Naive B cell (primary cell): ENCODE measurements at places on chromosomes 4 and X. TPM values are rescaled to one million over a fixed set of nuclear protein-coding genes. Genes with fewer than 3 reads are reported as not detected.

GRCh38 chr4:111652236-111652635 lies 493.0 kb upstream of the FAM241A start:
- DNase-seq, result no peak

DNA sequence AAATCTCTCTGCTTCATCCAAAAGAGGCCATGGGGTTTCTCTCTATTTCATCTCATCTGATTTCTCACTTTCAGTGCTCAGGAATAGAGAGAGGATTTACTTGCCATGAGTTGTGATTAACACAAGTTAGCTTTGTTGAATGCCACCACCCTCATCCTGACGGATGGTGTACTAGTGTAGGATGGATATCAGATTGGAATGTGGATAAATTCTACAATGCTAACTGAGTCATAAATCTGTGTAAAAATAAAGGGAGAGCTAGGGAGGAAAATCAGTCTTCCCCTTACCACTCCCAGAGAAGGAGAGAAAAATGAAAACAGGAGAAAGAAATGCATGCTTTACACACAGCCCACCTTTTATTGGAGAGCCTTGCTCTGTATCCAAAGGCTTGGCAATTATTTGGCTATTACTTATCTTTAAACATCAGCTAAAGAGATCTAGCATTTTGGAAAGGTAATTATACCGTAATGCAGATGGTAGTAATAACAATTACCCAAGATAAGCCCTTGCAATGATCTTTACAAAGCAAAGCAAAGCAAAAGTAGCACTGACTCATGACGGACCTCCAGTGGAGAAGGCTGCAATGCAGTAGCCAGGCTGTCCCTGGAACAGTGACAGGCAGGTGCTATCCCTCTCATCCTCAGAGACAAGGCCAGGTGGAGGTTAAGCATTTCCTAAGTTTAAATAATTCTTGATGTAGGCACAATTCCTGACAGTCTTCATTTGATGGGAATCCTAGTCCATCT lies 306.3 kb upstream of the PPARGC1A start:
- DNase-seq, result no peak

GRCh38 chr4:137422666-137423065 lies 109.6 kb downstream of the PCDH18 start:
- DNase-seq, result no peak

- DNase-seq, result no peak
Observed at GRCh38 chr4:106062452-106062875, 167.2 kb downstream of the NPNT start.

DNA sequence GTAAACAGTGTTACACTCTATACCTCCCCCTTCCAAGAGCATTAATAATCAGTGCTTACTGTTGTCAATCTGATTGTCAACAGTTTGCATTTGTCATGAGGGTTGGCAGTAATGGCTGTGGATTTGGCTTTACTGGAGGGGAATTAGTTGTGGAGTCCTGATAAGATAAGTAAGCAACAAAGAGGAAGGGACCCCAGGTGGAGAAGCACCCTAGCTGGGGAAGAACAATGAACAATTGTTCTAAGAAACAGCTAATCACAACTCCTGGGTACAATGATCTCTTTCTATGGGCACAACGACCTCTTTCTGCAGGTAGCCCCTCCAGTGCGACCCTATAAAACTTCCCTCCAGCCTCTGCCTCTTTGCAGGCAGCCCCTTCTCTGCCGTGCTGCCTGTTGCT lies 53.2 kb upstream of the CDKN2AIP start:
- DNase-seq, result no peak

DNA sequence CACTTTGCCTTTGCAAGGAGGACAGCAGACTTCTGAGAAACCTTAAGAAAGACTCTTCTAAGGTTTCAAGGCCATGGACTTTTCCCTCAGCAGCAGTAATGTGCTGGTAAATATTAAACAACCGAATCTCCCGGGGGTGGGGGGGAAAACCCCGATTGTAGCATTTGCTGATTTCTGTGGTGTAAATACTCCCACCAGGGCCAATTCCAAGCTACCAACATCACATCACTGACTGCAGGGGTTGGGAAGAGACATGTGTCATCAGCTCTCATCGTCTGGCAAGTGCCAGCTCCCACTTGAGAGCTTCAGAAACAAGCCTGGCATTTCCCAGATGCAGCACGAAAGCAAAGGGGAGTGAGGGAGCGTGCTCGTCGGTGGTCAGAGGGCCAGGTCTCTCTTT lies 101.2 kb downstream of the BCOR start:
- DNase-seq, result no peak

- DNase-seq, result no peak
Observed at GRCh38 chr4:142408003-142408441, 438.1 kb downstream of the INPP4B start.

GRCh38 chr4:88527787-88528186 lies 4.2 kb upstream of the PYURF start:
- DNase-seq, result no peak

- DNase-seq, result no peak
Observed at GRCh38 chr4:120018786-120019185, 47.9 kb downstream of the MAD2L1 start.

- no peak for DNase-seq
Observed at GRCh38 chr4:71009086-71009485, 15.6 kb downstream of the DCK start.

- no peak for DNase-seq
Observed at GRCh38 chr4:22427675-22428074, 88.2 kb downstream of the ADGRA3 start.

GRCh38 chrX:154548028-154548316 lies 552 bp downstream of the IKBKG start:
- DNase-seq, result no peak

DNA sequence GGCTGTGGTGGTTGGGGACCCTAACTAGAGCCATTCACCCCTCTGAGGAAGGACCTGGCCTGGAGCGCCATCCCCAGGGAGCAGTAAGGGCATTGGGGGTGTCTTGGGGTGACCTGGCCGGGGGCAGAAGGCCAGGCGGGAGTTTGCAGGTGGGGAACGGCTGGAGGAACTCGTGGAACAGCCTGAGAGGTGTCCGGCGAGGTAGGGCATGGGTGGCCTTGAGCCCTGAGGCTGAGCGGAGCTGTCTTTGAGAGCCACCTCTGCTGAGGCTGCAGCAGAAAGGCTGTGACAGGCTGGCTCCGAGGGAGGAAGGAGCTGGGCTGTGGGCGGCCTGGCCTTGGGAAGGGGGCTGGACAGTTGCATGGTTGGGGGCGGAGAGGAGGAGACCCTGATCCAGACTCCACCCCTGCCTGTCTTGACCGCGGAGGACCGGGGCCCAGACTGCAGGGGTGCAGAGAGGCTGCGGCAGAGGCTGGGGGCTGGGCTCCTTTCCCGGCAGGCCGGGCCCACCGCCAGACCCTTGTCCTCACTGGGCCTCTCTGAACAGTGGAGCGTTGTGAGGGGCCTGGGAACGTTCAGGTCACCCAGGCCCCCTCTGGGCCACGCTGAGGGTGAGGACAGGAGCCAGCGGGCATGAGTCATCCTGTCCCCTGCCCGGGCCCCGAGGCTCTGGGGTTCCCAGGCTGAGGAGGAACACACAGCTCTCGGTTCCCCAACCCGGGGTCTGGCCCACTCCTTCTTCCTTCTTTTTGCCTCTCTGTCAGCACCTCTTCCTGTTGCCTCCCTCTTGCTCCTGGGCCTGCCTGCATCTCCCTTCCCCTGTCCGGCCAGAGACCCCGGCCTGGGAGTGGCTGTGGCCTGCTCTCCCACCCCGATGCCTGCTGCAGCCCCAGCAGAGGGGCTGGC lies 8.1 kb downstream of the SH3BP2 start:
- DNase-seq, result peak; percentile 65

DNA sequence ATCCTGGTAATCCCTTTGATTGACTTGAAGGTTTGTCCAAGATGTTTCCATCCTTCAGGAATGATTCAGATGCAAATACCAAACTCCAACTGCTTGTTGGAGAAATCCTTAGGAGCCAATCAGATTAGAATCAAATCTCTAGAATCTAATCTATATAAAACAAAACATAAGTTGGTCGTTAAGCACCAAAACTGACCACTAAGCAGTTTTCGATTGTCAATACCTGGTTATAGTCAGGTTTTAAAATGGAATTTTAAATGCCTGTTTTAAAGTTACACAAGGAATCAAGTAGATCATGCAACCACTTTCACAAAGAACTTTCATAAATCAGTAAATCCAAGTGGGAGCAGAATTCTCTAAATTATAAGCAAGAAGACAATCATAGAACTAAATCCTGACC lies 236.1 kb downstream of the PARM1 start:
- no peak for DNase-seq

GRCh38 chr4:82802911-82803310 lies 4.3 kb upstream of the SCD5 start:
- no peak for DNase-seq

DNA sequence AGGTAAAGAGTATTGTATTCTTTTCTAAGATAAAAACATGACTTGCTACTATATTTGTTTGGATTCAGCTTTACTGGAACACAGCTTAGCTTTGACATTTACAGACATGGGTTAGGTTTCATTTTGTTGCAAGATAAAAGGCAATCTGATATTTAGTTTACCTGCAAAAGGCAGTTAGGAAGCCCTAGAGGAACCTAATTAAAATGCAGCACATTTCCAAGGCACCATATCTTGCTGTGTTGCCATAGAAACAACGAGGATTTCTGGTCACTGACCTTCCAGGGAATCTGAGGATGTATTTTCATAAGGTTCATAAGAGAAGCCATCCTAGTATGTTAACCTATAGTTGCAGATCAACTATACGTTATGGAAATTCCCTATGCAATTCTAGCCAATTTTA lies 116.0 kb downstream of the SNCA start:
- no peak for DNase-seq

DNA sequence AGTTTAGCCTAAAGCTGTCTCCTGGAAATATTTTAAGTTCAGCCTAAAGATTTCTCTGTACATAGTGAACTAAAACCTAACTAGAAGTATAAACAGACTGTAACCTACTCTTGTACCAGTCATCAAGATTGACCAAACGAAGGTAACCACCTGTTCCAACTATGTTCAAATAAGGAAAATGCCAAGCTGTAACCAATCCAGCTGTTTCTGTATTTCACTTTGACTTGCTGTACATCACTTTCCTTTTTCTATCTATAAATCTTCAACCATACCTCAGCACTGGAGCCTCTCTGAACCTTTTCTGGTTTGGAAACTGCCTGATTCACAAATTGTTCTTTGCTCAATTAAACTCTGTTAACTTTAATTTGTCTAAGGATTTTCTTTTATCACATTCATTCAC lies 3.1 kb upstream of the CYSLTR1 start:
- no peak for DNase-seq

BEX3 gene
- 2.4 TPM for polyA plus RNA-seq

SPATA18 gene
- polyA plus RNA-seq, result 0.20 TPM

UCP1 gene
- not detected for polyA plus RNA-seq

CCNB3 gene
- polyA plus RNA-seq, result 0.07 TPM

ADAMTS3 gene
- not detected for polyA plus RNA-seq

RASL11B gene
- not detected for polyA plus RNA-seq

NHSL2 gene
- polyA plus RNA-seq, result not detected

MPP1 gene
- polyA plus RNA-seq, result 11.6 TPM

FTHL17 gene
- not detected for polyA plus RNA-seq

AMTN gene
- polyA plus RNA-seq, result not detected

GAGE12J gene
- not detected for polyA plus RNA-seq

CXCR3 gene
- 3.1 TPM for polyA plus RNA-seq
